Activated CD8-positive, alpha-beta memory T cell treated with anti-CD3 and anti-CD28 coated beads for 24 hours (primary cell): ENCODE measurements at places on chromosomes 3 and 15.

- no peak for DNase-seq
These were observed 18.9 kb upstream of the SLC27A2 start for GRCh38 chr15:50162969-50163718.

DNA sequence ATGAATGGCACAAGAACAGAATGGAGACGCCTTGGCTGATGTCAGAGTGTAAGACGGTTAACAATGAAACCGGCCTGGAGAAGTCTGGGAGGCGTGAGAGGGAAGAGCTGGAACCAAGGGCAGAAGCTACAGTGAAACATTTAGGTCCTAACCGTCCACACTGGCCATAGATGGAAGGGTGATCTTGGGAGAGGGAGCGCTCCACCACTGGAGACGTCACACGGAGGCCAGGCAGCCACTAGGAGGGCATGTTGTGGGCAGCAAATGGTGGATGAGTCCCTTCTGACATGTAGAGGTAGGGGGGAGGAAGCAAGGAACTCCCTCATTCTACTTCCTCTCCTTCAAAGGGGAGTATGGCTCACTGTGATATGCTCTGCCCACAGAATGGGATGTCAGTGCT, 23.8 kb downstream of the FEM1B start:
- DNase-seq = peak; percentile 53

GRCh38 chr3:127137113-127137512, 55.8 kb upstream of the PRR23E start:
- peak; percentile 35 for DNase-seq

DNA sequence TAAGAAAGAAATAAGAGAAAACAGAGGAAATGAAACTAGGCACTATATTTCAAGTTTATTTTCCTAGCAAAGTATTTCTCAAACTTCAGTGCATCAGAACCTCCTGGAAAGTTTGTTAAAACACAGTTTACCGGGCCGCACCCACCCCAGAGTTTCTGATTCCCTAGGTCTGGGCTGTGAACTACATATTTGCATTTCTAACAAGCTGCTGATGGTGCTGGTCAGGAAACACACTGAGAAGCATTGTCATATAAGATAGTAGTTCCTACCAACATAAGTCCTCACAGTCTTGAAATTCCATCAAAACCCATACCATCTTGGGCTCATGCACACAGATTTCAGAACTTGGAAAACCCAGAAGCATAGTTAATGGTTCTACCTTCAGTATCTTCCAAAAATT, 8.3 kb downstream of the SLC9A9 start:
- no peak for DNase-seq

GRCh38 chr15:41219381-41219780, 11.2 kb downstream of the EXD1 start:
- no peak for DNase-seq

DNA sequence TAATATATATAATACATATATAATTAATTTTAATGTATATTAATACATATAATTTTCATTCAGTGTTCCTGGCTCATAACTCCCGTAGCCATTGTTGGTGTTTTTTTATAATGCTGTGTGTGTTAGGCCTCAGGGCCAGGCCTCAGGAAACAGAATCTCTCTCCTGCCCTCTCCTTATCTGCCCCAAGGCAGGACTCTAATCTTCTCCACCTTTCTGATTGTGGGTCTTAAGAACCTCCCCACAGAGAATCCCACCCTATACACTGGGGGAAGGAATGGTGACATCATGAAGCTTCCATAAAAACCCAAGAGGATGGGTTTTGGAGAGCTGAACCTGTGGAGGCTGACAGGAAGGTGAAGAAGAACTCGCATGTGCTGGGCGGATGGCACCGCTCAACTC, 4.0 kb upstream of the FMN1 start:
- no peak for DNase-seq

GRCh38 chr3:129598000-129598381, 8.5 kb downstream of the PLXND1 start:
- no peak for DNase-seq

- no peak for DNase-seq
These were observed 3.5 kb downstream of the PFN2 start for GRCh38 chr3:149967086-149967685.
